M059J (cell line): ENCODE measurements at places on chromosomes 16 and 17. TPM values are rescaled to one million over a fixed set of nuclear protein-coding genes. Genes with fewer than 3 reads are reported as not detected.

DNA sequence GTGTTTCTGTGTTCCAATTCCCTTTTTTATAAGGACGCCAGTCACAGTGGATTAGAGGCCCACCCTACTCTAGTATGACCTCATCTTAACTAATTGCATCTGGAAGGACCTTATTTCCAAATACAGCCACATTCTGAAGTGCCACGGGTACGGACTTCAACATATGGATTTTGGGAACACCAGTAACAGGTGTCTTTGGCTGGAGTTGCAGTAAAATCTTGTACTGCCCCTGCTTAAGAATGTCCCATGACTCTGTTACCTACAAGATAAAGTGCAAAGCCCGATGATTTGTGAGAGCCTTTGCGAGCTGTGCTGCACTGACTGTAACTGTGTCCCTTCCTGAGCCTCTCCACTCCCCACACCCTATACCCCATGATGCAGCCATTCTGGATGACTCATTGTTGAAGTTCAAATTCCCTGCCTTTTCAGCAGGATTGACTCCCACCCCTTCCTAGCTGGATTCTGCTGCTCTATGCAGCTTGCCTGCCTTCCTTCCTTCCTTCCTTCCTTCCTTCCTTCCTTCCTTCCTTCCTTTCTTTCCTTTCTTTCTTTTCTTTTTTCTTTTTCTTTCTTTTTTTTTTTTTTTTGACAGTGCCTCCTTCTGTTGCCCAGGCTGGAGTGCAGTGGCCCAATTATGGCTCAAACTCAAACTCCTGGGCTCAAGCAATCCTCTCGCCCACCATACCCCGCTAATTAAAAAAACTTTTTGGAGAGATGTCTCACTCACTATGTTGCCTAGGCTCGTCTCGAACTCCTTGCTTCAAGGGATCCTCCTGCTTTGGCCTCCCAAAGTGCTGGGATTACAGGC is 2.1 kb downstream of the HCRT start:
- peak; percentile 48 for DNase-seq

DNA sequence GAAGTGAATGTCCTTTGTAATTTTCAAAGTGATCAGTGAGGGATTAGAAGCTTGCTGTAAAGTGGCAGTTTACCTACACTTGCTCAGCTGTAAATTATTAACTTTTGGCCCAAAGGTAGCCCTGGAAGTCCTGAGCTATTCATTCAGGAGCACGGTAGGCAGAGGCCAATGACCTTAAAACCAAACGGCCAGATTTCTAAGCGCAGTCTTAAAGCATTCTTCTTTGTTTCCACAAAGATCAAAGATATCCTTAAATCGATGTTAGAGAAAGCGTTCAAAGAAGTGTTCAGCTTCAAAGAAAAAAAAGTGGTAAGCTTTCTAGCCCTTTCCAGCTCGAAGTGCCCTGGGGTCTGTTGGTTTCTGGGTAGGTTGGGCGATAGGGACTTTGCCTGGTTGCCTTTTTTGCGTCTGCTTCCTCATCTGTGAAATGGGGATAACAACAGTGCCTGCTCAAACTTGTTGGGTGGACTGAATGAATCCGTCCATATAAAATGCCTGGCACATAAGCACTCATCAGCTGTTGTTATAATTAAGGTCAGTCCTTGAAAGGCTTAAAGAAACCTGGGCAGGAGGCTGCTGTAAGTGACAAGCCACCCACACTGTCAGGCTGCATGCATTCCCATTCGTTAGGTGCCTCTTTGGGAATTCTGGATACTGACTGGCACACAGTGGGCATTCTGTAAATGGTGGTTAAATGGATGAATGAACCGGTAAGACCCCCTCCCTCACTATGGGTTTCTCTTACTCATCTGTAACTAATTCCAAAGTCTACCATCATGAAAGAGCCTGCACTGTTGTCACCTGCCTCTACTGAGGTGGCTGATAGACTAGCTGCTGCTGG is 113.2 kb downstream of the PRKCA start:
- DNase-seq = no peak

DNA sequence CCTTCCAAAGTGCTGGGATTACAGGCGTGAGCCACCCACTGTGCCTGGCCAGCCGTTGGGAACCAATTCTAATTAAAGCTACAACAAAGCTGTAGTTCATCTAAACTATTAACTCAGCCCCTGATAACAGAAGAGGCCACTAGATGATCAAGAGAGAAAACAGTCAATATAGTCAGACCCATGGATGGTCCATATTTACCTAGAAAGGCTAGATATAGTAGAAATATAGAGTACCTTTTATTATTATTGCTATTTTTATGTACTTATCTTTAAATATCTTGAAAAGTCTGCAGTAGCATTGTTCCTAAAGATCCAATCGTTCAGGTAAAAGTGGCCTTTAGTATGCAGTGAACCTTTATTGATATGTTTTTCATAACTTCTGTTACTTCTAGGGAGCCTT is 43.2 kb downstream of the RNF213 start:
- no peak for DNase-seq

GRCh38 chr17:33192951-33193911 is 99.9 kb downstream of the ASIC2 start:
- no peak for DNase-seq

- no peak for DNase-seq
Measured at GRCh38 chr17:75102385-75102821, 7.4 kb upstream of the ARMC7 start.

GRCh38 chr16:86342161-86342834 is 168.0 kb upstream of the FOXF1 start:
- DNase-seq = no peak

GRCh38 chr17:74082886-74083285 is 120.6 kb upstream of the RPL38 start:
- no peak for DNase-seq

DNA sequence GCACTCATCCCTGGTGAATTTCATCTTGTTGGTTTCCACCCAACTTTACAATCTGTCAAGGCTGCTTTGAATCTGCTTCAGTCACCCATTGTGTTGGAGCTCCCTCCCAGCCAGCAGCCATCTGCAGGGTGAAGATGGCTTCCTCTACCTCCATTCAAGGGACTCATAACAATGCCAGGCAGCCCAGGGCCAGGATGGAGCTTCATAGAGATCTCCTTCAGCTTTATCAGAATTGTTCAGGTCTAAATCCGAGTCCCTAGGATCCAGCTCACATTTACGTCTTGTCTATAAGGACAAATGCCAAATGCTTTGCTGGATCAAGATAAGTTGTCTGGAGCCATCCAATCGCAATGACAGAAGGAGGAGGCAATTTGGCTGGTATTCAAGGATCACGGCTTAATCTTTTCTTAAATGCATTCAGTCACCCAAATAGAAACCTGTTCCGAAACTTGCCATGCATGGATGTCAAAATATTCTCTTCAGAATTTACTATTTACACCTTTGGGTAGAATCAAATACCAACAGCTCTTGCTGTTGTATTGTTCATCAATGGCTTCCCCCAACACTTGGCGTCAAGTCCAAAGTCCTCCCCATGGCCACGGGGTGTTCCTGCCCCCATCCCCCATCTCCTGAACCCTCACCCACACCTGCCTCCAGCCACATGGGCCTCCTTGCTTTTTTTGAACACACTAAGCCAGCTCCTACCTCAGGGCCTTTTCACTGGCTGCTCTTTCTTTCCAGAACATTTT is 3.8 kb upstream of the FAM171A2 start:
- no peak for DNase-seq

GRCh38 chr16:47057630-47057993 is 84.1 kb upstream of the DNAJA2 start:
- peak; percentile 27 for DNase-seq

- peak; percentile 66 for DNase-seq
Measured at GRCh38 chr16:26454102-26454501, 612.6 kb upstream of the C16orf82 start.

- no peak for DNase-seq
Measured at GRCh38 chr17:43578404-43578698, 32.2 kb upstream of the ETV4 start.

- peak; percentile 13 for DNase-seq
Measured at GRCh38 chr17:10790491-10791401, 13.2 kb downstream of the TMEM238L start.

DNA sequence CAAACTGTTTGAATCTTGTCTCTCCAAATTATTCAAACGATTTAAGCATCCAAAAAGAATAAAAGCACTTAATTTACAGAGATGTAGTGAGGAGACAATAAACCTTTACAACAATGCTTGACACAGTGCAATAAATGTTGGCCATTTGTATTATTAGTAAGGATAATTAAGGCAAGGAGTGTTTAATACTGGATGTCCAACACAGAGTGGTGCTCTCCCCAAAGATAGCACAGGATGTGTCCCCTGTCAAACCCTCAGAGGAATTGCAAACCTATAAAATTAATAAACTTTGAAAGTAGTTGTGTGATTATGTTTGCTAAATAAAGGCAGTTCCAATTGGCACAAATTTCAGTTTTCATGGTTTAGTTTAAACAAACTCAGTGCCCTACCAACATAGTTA is 253.0 kb upstream of the AXIN2 start:
- no peak for DNase-seq

DNA sequence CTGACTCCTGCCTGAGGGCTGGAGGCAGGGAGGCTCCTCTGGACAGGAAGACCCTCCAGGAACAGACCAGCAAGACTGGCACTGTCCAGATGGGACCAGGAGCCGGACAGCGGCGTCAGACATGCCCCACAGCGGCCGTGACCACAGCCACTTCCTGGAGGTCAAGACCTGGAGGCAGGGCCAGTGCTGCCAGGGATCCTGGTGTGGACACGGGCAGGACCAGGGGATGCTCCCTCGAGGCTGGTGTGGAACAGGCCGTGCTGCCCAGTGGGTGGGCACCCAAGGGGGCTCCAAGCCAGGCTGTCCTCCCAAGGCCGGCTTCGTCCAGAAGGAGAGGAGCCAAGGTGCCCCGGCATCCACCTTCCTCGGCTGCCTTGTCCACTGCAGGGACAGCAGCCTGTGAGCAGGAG is 4.5 kb upstream of the CCDC57 start:
- DNase-seq = peak; percentile 89

DNA sequence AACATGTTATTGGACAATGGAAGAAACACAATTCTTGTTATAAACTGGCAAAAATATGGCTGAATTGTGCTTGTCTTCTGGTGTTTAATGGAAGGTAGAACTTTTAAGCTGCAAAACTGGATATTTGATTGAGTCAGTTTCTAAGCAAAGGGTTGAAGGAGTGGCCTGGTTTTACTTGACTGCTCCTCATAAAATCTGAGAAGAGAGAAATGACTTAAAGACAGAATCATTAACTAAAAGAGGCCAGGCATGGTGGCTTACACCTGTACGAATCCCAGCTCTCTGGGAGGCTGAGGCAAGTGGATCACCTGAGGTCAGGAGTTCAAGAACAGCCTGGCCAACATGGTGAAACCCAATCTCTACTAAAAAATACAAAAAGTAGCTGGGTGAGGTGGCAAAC is 770.7 kb downstream of the CDH11 start:
- no peak for DNase-seq

- DNase-seq = no peak
Measured at GRCh38 chr17:60060474-60060873, 18.2 kb downstream of the HEATR6 start.

DNA sequence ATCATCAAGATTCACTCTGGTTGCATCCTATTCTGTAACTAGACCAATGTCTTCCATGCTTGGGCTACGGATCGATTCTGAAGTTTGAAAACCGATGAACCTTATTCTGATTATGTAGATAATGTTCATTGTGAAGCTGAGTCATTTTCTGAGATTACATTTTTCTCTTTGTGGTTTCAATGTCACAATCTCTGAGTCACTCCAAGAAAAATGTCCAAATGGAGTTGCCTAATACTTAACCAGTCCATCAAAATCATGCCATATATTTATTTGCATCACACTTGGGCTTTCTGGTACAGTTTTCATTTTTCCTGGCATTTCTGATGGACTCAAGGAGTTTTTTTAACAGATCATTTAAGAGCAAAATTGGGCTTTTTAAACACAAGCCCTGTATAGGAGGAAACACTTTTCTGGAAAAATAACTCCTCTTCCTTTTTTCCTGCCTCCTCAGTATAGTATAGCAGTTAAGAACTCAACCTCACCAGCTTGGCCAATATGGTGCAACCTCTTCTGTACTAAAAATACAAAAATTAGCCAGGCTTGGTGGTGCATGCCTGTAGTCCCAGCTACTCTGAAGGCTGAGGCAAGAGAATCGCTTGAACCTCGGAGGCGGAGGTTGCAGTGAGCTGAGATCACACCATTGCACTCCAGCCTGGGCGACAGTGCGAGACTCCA is 17.5 kb downstream of the CACNG3 start:
- DNase-seq = peak; percentile 49

DNA sequence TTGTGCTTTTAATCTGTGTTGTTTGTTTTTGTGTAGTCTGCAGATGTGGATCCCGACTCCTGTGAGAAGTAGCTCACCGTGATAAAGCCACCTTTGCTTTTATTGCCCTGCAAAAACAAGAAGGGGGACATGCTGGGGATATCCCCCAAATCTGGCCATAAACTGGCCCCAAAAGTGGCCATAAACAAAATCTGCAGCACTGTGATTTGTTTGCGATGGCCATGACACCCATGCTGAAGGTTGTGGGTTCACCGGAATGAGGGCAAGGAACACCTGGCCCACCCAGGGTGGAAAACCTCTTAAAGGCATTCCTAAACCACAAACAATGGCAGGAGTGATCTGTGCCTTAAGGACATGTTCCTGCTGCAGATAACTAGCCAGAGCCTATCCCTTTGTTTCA is 15.1 kb downstream of the AHSP start:
- no peak for DNase-seq

DNA sequence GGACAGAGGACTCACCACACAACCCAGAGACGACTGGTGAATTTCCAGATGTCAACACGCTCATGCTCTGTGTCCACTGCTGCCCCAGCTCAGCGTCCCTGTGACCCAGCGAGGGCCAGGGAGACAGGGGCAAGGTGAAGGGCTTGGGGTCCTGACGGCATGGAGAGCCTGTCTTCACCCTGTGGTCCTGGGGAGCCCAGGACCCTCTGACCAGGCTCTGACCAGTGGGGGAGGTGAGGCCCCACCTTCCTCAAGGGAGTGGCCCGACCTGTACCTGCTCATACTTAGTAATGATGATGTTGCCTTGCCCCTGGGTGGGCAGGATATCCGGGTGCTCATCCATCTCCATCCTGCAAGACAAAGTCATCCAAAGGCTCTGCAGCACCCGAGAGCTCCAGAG is 39.8 kb downstream of the TNFRSF13B start:
- no peak for DNase-seq

GRCh38 chr17:59530531-59530930 is 34.9 kb upstream of the DHX40 start:
- DNase-seq = no peak

DNA sequence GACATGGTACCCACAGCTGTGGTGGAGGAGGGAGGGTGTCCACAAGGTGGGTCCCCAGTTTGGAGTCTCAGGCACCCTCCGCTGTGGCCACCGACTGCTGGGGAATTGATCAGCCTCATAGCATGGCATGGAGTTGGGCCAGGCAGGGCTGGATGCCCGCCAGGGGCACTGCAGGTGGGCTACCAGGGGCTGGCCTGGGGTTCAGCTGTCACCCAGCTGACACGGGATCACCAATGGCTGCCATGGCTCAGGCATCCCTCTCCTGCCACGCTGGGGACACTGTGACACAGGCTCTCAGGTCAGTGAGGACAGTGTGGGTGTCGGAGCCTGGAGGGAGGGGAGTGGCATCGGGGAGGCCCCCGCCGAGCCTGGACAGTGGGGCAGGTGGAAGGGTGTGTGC is 19.8 kb upstream of the SSTR5 start:
- no peak for DNase-seq

- peak; percentile 28 for DNase-seq
Measured at GRCh38 chr16:22318690-22319358, 21.6 kb downstream of the POLR3E start.

TPSG1 gene
- not detected in 2 replicates for total RNA-seq

JPT2 gene
- total RNA-seq = 126 and 168 TPM in 2 replicates

KRT36 gene
- 0.07 TPM in 1 of 2 replicates, not detected in the other for total RNA-seq

KCNJ12 gene
- 0.17 and 0.22 TPM in 2 replicates for total RNA-seq

IQCK gene
- total RNA-seq = 6.9 and 9.7 TPM in 2 replicates

TMEM98 gene
- total RNA-seq = 0.22 and 2.8 TPM in 2 replicates
